Erythroblast (primary cell): ENCODE measurements at places on chromosomes 2 and 18.

- no peak for DNase-seq
These were observed 15.7 kb upstream of the PIK3C3 start for GRCh38 chr18:41939326-41939725.

DNA sequence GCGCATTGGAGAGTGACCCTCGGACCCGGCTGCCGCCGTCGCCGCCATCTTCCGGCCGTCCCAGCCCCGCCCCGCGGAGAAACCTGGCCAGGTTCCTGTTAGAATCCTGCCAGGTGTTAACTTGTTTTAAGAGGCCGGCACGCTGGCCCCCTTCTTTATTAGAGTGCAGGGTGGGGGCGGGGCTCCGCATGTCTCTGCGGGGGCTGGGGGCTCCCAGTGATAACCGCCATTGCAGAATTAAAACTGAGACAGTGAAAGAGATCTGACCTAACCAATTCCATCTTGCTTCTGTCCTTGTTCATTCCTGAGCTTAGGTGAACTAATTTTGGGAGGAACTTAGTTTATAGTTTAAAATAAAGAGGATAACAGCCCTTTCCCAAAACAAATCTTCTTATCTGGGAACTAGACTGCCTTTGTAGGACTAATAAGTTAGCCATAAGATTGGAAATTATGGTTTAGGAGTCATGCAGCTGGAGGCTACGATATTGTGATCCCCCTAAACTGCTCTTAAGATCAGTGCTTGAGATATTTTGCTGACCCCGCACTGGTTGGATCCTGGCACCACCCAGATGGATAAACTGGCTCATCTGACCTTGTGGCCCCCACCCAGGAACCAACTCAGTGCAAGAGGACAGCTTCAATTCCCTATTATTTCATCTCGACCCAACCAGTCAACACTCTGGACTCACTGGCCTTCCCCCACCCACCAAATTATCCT is 543 bp upstream of the STARD7 start:
- DNase-seq, result peak; percentile 57

- no peak for DNase-seq
These were observed 80.7 kb downstream of the LYPD1 start for GRCh38 chr2:132589111-132589830.

DNA sequence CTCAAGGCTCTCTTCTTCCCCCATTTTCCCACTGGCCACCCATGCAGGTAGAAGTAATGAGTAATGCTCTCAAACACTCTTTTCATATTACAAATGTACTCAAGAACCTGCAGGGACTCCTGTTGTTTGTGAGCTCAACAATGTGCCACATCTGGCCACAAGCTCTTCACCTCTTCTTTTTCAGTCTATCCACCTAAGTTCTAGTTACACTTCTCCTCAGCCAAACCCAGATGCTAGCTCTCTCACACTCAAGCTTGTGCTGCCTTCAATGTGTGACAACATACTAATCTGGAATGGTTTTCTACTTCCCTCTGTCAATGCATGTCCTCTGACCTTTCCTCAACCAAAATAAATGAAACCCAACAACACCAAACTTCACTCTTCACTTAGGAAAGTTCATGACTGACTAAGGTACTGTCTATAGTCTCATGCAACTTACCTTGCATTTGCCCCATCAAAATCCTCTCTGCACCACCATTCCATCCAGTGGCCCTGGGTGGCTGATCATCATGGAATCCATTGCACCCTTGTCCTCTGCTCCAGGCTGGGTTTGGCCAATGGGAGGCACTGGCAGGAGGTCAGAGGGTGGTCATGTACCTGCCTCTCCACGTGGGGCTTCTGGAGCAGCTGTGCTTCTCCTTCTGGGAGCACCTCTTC is 5.3 kb upstream of the IL18R1 start:
- peak; percentile 35 for DNase-seq

GRCh38 chr2:127818794-127819425 is 7.9 kb upstream of the WDR33 start:
- DNase-seq, result no peak

DNA sequence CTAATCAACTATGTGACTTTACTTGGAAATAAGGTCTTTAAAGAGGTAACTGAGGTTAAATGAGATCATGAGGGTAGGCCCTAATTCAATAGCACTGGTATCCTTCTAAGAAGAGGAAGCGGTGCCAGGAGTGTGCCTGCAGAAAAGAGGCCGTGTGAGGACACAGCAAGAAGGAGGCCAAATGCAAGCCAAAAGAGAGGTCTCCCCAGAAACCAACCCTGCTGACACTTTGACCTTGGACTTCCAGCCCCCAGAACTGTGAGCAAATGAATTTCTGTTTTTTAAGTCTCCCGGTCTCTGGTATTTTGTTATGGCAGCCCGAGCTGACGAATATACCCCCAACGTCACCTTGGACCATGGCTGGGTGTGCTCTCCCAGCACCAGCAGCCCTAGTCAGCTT is 257.5 kb upstream of the NCKAP5 start:
- DNase-seq, result no peak

GRCh38 chr2:173986805-173987204 is 21.6 kb upstream of the SP3 start:
- no peak for DNase-seq

DNA sequence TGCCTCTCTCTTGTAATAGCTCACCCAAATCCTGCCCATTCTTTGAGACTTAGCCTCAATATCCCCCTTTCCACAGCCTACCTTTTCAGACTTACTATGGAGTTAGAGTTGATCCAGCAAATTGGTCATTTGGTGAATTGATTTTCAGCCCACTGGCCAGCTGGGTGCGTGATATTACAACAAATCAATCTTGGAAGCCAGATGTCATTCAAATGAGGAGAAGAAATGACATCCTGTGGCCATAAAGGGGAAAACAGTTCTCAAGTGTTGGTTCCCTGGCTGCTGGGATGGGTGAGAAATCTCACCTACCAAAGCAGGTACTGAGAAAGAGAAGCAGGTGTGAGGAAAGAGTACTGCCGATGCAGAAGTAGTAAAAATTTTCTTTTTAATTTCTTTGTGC is 36.7 kb upstream of the FOXI3 start:
- DNase-seq, result no peak

DNA sequence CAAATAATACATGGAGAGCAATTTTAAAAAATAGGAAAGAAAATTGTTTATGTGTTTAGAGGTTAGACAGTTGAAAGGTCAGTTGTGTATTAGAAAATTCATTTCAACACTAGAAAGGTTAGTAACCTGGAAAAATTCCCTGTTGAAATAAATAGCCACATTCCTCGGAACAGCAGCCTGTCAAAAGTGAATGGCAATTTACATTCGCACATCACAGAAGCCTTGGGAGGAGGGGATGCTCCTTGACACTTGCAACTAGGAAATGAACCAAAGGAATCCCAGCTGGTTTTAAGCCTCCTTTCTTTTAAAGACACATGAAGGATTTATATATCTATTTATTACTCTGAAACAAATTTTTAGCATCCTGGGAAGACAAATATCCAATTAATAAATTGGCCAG is 653.5 kb upstream of the LRRTM4 start:
- DNase-seq, result no peak

DNA sequence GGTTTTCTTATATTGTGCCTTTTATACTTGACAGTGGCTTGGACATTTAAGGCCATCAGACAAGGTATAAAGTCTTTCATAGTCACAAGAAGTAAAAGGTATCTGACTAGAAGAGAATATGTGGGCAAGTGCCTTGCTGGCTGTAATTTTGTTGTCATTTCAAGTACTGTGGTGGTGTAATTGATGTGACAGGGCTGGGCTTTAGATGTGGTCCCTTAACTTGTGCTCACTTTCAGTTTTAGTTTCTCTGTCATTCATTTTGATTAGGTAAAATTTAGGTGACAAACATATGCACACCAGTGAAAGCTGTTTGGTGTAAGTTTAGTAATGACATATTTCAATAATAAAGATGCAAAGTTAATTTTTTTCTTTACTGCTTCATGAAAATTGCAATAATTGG is 31.2 kb upstream of the TBR1 start:
- no peak for DNase-seq

GRCh38 chr2:120490091-120490798 is 144.3 kb downstream of the INHBB start:
- DNase-seq, result no peak

- no peak for DNase-seq
These were observed 30.3 kb upstream of the B3GNT7 start for GRCh38 chr2:231364961-231365810.

GRCh38 chr2:33208400-33208799 is 261.6 kb downstream of the LTBP1 start:
- no peak for DNase-seq

- no peak for DNase-seq
These were observed 155.6 kb upstream of the NOL4 start for GRCh38 chr18:34380326-34380725.

DNA sequence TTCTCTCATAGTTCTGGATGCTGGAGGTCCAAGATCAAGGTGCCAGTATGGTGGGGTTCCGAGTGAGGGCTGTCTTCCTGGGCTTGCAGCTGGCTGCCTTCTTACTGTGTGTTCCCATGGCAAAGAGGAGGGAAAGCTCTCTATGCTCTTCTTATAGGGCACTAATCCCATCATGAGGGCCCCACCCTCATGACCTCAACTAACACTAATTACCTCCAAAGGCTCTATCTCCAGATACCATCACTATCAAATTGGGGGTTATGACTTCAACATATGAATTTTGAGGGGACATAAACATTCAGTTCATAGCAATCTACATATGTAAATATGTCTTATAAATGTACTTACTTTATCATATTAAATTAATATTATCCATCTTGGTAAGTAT is 274.5 kb upstream of the SESTD1 start:
- no peak for DNase-seq
